ENCODE measurements at places on chromosomes 1 and 21.

- no peak for DNase-seq
Observed at GRCh38 chr1:46130606-46131005, 1.8 kb downstream of the PIK3R3 start.

- DNase-seq = no peak
Observed at GRCh38 chr1:228088586-228089498, 6.3 kb downstream of the ARF1 start.

DNA sequence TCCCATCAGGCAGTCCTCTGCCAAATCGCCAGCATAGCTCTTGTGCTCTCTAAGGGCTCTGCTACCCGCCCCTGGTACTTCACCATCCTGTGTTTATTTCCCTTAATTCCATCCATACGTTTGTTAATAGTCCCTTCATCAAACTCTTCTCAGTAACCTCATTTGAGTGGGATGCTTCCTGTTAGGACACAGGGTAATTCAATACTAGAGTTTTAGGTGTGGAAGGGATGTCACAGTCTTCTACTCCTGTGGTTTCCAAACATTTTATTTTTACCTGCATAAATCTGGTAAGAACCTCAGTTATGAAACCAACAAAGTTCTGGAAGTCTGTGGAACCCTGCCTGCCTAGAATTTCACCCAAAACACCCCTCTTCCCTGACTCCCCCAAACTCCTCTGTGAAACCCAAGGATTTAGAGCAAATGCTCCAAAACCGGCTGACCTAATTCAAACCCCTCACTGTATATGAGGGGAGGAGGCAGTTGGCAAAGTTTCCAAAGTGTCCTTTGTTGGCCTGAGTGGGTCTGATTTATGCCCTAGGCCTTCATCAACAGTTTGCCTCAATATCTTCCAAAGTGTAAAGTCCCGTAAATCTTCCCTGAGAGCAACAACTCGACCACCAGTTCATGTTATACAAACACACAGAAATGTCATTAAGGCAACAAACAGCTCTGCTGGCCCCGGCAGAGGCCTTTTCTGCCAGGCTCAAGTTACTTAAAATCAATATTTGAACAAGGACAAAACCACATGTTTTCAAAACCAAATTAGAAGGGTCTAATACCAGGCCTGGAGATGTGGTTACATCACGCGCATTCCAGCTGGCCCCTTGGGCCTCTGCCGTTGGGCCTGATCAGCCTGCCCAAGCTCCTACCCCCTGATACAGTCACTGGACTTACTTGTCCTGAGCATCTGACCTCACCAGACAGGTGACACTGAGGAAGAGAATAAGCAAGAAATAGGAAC is 82.4 kb upstream of the FGGY start:
- no peak for DNase-seq

DNA sequence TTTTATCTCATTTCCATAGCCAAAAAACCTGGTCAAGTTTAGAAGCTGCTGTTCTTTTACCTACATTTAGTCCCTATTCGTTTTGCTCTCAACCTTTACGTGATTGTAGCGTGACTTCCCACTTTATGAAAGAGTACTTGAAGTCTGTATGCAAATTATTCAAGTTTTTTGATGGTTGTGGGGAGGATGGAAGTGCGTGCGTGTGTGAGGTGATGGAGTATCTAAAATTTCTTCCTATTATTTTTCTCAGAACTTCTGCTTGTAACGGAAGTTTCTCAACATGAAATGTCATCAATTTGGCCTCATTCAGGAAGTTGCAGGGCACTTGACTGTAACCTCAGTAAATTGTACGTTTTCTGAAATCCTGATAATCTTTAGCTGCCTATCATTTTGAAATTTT is 64.0 kb downstream of the SAMSN1 start:
- no peak for DNase-seq

- DNase-seq = no peak
Observed at GRCh38 chr1:18234790-18235242, 127.2 kb downstream of the IGSF21 start.

- DNase-seq = no peak
Observed at GRCh38 chr1:60922304-60922703, 160.1 kb upstream of the NFIA start.

DNA sequence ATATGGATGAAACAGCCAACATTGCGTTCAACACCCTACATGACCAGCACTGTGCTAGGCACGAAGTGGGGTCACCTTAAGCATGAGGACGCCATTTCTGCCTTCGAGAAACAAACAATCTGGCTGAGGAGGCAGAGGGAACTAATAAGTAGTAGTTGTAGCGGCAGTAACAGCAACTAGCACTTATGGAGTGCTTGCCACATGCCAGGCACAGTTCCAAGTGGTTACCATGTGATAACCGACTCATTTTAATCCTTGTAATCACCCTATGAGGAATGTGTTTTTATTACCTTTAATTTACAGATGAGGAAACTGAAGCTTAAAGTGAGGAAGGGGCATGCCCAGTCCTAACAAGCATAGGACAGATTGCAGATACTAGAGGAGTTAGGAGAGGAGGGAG is 33.7 kb downstream of the KCND3 start:
- no peak for DNase-seq

All from activated naive CD4-positive, alpha-beta T cell (primary cell).